Neural progenitor cell (in vitro differentiated cells): ENCODE measurements at places on chromosomes 7 and 10. TPM values are rescaled to one million over a fixed set of nuclear protein-coding genes. Genes with fewer than 3 reads are reported as not detected.

- DNase-seq = no peak
Measured at GRCh38 chr7:130894146-130894908, 160.3 kb upstream of the KLF14 start.

Gene NUPR2
- total RNA-seq = not detected in 2 replicates

Gene NAT16
- 0.28 TPM in 1 of 2 replicates, not detected in the other for total RNA-seq

Gene GDF2
- total RNA-seq = 0.19 TPM in 1 of 2 replicates, not detected in the other

GRCh38 chr10:106474876-106475275, 689.6 kb downstream of the SORCS1 start:
- no peak for DNase-seq

GRCh38 chr7:84735011-84735410, 451.8 kb downstream of the SEMA3D start:
- no peak for DNase-seq

- peak; percentile 53 for DNase-seq
Measured at GRCh38 chr10:117320050-117320665, 55.1 kb downstream of the PDZD8 start.

DNA sequence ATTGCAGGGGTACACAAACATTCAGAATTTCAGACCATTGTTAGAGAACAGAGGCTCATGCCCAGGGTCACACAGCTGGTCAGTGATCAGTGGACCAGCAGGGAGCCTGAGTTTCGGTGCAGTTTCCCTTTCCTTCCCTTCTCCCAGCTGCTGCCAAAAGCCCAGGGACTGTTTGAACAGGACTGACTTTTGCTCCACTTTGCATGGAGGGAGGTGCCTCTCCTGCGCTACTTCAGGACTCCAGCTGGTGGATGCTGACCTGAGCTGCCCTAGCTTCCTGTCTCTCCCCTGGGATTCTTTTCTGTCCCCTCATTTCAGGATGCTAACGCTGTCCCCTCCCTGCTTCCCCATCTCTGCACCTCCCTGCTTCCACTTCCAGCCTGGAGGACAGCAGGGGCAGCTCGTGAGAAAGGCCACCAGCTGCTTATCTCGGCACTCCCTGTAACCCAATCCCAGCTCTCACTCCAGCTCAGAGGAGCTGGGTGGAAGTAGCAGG, 14.5 kb downstream of the SH2D4B start:
- DNase-seq = peak; percentile 89

DNA sequence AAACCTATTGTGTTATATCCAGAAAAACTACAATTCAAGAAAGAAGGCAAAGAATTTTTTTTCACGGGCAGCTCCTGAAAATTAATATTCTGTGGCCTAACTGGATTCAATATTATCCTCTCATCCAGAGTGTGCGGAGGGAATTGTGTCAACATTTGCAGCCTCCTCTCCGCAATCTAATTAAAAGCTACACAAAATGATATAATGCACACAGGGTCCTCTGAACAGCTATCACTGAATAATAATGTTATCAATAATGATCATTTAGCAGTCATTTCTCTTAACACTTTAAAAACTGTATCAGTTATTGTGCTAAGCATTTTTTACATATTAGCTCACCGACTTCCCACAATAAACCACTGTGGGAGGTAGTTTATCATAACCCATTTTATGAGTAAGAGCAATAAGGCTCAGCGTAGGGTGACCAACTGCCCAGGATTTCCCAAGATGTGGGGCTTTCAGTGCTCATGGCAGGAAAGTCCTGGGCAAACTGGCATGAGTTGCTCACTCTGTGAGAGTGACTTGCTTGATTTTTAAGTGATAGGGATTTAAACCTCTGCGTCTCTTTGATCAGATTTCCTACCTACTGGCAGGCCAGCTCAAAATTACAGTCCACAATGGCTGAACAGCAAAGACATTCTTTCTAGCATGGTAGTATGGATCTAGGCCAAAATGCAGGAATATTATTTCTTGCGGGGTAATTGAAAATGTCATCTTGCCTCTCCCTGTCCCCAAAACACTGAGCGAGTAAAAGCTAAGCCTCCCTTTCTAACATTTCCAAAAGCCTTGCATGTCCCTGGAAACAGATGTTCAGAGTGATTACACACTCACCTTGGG, 65.7 kb downstream of the AOAH start:
- DNase-seq = peak; percentile 38

DNA sequence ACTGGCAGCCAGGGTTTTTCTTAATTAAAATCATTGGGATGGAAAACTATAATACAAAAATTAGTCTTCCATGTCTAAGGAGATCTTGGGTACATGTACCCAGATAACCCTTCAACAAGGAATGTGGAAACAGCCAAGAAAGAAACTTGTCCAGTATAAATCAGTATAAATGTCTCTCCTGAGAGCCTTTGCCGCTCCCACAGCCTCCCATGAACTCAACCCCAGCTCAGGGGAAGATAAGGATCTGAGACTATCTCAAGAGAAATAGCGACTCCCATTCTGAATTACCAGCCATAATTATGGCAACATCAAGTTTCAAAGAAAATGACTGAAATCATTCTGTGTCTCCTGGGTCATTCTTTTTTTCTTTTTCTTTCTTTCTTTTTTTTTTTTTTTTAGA, 32.6 kb upstream of the AFAP1L2 start:
- no peak for DNase-seq

Gene PODXL
- 37.7 and 38.4 TPM in 2 replicates for total RNA-seq

Gene KNDC1
- 1.8 and 5.6 TPM in 2 replicates for total RNA-seq

Gene CALML3
- not detected in 2 replicates for total RNA-seq

DNA sequence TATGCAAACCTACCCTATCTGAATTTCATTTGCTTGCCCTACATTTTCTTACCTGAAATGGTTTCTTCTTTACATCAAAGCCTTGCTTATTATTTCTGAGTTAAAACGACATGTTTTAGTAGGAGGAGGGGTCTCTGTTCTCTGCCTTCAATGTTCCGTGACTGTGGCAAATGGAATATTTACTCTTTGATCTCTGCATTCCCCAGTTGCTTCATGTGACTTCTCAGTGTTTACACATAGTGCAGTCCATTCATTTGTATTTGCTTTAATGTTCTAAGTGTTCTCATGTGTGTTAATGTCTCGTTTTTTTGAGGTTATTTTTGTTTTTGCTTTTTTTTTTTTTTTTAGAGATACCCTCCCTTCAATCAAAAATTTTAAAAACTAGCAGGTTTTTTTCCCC, 75.8 kb downstream of the GNAI1 start:
- no peak for DNase-seq

DNA sequence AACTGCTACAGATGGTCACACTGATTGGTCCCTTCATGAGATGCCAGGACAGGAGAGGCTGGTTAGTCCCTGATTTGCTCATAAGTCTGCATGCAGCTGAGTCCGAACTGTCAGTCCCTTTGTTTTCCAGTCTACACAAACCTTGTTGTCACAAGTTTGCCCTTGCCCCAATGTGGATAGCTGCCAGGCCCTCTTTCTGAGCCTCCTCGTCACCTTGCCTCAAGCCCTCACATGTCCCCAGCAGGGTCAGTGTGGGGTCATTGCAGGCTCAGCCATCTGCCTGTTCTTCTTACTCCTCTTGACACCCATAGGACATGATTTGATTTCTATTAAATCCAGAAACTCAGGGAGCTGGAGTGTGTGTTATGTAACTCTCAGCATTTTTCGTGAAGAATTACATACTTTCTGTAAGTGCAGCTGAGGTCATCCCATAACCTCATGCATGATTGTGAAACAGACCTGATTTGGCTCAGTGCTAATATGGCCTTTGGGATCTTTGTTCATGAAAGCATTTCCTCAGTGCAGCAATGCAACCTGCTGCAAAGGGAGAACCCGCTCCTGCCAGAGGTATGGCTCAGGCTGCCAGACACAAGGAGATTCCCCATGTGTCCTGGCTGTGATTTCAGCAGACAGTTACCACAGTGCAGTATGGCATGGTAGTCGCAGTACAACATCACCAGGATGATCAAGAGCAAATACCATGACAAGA, 70.0 kb upstream of the ZMIZ2 start:
- DNase-seq = no peak

Gene SNCG
- total RNA-seq = not detected in 2 replicates

- no peak for DNase-seq
Measured at GRCh38 chr7:92657391-92657790, 67.2 kb upstream of the FAM133B start.

Gene TSPAN13
- total RNA-seq = 25.6 and 41.2 TPM in 2 replicates

- DNase-seq = no peak
Measured at GRCh38 chr7:27191833-27192545, 7.0 kb upstream of the HOXA11 start.

DNA sequence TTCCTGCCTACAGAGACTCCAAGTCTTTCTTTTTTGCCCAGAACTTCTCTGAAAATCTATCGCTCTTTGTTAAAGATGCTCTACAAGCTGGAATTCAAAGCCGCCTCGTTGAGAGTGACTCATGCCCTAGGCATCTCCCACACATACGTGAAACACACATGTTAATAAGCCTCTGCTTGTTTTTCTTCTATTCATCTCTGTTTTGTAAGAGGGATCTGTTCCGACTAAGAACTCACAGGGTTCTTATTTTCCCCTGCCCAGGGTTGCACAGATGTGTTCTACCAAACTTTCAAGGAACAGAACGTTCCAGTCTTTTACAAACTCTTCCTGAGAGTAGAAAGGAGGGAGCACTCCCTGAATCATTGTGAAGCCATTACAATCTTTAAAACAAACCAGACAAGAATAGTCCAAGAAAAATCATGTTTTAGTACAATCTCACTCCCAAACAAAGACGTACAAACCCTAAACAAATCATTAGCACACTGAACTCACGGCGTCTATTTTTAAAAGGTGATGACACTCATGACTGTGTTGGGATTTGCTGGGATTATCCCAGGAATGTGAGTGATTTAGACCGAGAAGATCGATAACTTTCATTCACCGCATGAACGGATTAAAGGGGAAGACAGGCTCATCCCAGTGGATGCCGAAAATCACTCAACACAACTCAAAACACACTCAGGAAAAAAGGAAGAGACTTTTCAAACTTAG, 55.3 kb upstream of the INPP5A start:
- DNase-seq = no peak

Gene HMX2
- total RNA-seq = 0.15 and 0.21 TPM in 2 replicates

Gene PRPS1L1
- total RNA-seq = not detected in 2 replicates

DNA sequence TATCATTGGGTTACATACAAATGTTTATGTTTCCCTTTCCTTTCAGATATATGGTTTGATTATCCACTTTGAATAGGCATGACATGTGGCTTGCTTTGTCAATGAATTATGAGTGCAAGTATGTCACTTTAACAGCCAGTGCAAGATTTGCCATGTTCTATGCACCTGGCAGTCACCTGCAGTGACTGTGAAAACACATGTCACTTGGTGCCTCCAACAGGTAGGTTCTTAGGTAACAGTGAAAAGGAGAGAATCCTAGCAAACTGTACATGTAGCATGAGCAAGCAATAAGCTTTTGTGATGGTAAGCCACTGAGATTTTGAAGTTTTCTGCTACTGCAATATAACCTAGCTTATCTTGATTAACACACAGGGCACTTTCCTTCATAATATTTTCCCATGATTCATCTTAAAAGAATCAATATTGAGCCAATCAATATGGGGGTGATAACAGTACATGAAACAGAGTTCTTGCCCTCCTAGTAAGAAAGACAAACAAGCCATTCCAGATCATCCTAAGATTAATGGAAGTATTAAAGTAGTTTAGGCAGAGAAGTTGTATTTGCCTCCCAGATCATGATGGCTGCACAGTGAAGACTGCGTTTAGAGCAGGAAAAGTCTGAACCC, 7.9 kb upstream of the RALA start:
- no peak for DNase-seq

Gene LRRC18
- total RNA-seq = not detected in 2 replicates

DNA sequence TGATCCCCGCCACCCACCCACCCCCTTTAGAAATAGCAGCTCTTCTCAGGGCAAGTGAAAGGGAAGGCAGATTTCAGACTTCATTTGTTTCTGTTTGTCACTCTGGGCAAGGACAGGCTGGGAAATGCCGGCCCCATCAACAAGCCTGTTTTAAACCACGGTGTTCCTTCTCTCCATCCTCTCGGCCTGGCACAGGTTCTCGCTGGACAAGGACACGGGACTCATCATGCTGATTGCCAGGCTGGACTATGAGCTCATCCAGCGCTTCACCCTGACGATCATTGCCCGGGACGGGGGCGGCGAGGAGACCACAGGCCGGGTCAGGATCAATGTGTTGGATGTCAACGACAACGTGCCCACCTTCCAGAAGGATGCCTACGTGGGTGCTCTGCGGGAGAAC, 42.3 kb downstream of the C10orf105 start:
- no peak for DNase-seq

- no peak for DNase-seq
Measured at GRCh38 chr7:8908889-8909288, 475.5 kb downstream of the NXPH1 start.

Gene VIPR2
- total RNA-seq = 0.92 and 3.1 TPM in 2 replicates
